CD4-positive, alpha-beta T cell treated with Interferon alpha-2 for 1 hour (primary cell): ENCODE measurements at places on chromosomes 2 and 18.
A peak's percentile ranks its signal among the peaks of the same experiment; 100 is the strongest.

- DNase-seq = no peak
Observed at GRCh38 chr2:225156853-225157451, 114.7 kb upstream of the DOCK10 start.

DNA sequence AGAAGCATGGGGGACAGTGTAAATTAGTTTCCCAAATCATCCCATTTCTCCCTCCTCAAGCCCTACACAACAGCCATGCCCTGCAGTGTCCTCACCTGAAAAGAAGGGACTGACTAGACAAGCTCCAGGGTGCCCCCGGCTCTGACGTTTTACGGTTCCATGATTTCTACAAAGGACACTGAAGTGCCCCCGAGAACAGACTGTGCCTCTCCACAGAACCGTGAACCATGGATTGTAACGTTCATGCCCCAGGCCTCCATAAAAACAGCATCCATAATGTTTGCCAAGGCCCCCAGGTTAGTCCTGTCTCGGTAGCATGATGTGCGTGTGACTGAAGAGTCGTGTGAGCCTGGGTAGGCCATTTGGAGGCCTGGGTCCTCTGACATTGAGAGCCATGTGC lies 7.0 kb upstream of the ACOXL start:
- no peak for DNase-seq

GRCh38 chr2:66173645-66174044 lies 261.3 kb upstream of the MEIS1 start:
- DNase-seq = no peak

GRCh38 chr2:187988348-187988747 lies 303.3 kb upstream of the GULP1 start:
- DNase-seq = no peak

- no peak for DNase-seq
Observed at GRCh38 chr2:4101936-4102335, 398.6 kb downstream of the DCDC2C start.

DNA sequence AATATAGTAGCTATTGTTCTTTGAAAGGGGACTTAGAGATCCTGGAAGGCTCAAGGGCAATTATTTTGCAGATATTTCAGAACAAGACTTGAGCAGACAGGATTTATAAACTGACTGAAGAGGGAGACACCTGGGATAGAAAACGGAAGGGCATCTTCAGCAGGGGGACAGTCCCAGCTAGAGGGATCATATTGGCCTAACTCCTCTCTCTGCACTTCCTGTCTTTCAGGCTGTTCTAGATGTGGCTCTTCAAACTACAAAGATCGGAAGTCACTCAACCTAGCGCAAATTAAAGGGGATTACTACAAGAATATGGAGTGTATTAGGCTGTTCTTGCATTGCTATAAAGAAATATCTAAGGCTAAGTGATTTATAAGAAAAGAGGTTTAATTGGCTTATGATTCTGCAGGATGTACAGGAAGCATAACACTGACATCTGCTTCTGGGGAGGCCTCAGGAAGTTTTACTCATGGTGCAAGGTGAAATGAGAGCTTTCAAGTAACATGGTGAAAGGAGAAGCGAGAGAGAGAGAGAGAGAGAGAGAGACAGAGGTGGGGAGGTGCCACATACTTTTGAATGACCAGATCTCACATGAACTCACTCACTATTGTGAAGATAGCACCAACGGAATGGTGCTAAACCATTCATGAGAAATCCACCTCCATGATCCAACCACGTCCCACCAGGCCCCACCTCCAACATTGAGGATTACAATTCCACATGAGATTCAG lies 5.3 kb upstream of the CTIF start:
- DNase-seq = no peak

DNA sequence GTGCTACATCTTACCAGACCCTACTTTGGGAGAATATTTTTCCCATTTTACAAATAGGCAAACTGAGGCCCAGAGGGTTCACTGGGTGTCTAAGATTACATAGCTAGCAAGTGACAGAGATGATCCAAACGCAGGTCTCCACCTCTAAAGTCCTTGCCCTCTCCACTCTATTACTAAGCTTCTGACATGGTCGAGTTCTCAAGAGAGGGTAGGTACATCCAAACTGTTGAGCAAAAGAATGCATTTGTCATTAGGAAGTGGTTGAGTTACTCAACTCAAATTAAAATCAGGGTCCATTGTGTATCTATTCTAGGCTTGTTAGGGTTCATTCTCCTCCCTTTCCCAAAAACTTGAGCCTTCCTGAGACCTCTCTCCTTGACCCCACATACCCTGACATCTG lies 680.6 kb upstream of the FANCL start:
- DNase-seq = no peak

GRCh38 chr2:233312874-233313273 lies 5.3 kb downstream of the SAG start:
- DNase-seq = no peak

DNA sequence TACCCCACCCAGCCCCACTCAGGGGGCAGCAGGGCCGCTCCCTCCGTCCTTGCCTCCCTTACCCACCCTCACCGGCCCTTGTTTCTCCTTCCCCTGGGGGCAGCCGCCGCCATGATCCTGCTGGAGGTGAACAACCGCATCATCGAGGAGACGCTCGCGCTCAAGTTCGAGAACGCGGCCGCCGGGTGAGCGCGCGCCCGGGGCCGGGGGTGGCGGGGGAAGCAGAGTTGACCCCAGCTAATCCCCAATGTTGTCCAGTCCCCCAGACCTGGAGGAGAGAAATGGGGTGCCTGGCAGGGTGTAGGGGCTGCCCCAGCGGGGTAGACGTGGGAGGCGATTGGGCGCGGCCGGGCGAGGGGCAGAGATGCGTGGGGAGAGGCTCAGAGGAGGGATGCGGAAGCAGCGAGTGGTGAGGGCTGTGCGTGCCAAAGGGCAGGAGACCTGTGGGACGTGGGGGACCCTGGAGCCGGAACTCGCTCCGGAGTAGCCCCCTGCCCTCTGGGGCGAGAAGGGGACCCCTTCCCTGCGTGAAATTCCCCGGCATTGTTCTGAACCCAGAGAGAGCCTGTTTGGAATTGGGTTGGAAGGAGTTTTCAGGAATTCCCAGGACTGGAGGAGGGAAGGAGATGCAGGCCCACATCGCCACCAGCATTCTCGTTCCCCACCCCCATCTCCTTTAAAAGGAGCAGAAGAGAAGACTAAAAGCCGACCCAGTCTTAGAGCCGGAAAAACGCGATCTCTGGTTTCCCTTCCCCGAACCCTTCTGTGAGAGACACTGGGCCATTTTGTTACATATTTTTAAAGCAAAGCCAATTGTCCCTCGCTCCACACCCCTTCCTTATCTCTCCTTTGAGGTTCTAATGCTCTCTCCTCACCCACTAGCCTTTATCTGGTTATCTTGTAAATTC lies 625 bp downstream of the ARPC2 start:
- DNase-seq = peak; percentile 64

DNA sequence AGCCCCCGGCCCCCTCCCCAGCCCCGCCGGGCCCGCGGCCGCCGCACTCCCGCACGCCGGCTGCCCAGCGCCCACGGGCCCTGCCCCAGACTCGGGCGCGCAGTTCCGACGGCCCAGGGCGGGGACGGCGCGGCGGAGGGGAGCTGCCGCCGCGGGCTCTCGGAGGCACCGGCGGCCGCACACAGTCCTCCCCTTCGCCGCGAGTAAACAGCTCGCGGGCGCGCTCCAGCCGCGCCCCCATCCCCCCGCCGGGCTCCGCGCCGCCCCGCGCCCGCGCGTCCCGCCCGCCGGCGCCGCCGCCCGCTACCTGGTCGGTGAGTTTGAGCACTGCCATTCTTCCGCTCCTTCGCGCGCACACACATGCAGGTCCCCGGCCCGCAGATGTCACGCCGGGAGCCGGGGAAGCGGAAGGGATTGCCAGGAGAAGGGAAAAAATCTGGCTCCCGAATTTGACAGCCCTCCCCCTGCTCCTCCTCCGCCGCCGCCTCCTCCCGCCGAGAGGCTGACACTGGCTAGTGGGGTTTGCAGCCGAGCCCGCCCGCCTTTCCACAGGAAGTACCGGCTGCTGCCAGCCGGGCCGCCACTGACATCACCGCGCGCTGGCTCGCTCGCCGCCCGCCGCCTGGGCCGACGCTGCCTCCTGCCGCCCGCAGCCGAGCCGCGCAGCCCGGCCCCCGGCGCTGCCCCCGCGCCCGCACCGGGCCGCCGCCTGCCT lies at the start of gene ANKRD44:
Gene ANKRD44, minus strand, starts transcription at position 510 of the 715 bp plus-strand sequence. Its CDS starts 176 bp downstream, at position 334.
- DNase-seq = peak; percentile 89

GRCh38 chr2:127386764-127387654 lies 766 bp downstream of the MAP3K2 start:
- DNase-seq = peak; percentile 87

GRCh38 chr2:112480530-112481049 lies 1.4 kb upstream of the TTL start:
- DNase-seq = peak; percentile 40

GRCh38 chr2:26469092-26469710 lies 8.7 kb downstream of the OTOF start:
- DNase-seq = peak; percentile 55

GRCh38 chr18:293536-293935 lies 25.7 kb upstream of the THOC1 start:
- DNase-seq = no peak

DNA sequence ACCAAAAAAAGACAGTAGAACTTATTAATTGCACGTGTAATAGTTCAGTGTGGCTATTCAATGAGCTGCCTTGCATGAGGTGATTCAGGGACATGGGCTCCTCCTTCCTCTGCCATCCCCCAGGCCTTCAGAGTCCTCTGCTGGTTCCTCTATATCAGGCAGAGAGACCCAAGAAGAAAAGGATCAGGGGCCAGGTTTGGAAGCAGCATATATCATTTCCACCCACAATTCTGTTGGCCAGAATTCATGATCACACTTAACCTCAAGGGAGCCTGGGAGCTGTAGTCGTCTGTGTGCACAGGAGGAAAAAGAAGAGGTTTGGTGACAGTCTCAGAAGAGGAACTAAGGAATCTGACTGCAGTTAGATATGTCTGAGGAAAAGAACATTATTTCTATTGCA lies 114.0 kb upstream of the GLS start:
- DNase-seq = no peak

- DNase-seq = no peak
Observed at GRCh38 chr2:240257940-240258580, 117.6 kb upstream of the OTOS start.

- DNase-seq = no peak
Observed at GRCh38 chr18:29874519-29875098, 1167.9 kb downstream of the DSC3 start.

DNA sequence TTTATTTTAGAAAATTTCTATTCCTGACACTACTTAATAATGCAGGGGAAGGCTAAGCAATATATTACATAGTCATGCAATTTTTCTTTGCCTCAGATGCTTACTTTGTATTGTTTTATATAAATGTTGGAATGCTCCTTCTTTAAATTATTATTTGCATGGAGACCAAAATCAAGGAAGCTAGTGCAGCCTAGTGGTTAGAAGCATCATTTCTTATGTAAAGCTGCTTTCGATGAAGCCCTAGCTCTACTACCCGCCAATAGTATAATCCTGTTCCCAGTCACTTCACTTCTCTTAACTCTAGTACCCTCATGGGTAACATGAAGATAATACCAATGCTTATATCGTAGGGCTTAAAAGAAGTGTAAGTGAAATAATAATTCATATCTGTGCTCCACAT lies 198.9 kb downstream of the LRATD1 start:
- no peak for DNase-seq

GRCh38 chr2:69836316-69836715 lies 6.9 kb downstream of the GMCL1 start:
- peak; percentile 2 for DNase-seq

- no peak for DNase-seq
Observed at GRCh38 chr2:204255071-204255470, 290.2 kb upstream of the PARD3B start.

DNA sequence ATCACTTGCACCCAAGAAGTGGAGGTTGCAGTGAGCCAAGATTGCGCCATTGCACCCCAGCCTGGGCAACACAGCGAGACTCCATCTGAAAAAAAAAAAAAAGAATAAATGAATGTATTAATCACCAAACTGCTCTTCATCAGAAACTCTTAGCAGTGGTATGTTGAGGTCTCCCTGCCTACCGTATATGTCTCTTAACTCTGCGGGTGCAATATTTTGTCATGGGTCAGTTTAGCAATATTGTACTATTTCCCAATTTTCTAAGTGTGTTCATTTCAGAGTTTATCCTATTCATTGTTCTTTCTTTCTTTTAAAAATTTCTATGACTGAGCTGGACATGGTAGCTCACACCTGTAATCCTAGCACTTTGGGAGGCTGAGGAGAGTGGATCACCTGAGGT lies 37.9 kb upstream of the MAP4K3 start:
- no peak for DNase-seq

GRCh38 chr2:37982847-37983246 lies 57.8 kb downstream of the RMDN2 start:
- no peak for DNase-seq

DNA sequence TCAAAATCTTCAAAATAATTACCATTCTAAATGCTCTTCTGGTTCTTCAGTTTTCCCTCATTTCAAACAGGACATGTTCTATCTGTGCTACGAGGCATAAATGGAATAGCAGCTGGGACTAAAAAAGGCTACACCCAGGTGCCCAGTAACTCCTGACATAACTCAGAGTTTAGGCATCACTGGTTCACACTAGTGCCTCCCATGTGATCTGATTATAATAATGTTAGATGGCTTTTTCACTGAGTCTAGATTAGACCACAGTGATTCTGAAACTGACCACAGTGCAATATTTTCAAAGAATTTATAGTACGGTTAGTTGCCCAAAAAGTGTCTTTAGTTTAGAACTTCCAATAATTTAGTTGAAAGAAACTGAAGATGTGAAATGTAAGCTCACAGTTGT lies 123.3 kb downstream of the CCBE1 start:
- DNase-seq = no peak

- DNase-seq = no peak
Observed at GRCh38 chr2:107811411-107811810, 15.3 kb upstream of the RGPD4 start.

GRCh38 chr2:173195100-173195499 lies 119.5 kb downstream of the MAP3K20 start:
- no peak for DNase-seq

DNA sequence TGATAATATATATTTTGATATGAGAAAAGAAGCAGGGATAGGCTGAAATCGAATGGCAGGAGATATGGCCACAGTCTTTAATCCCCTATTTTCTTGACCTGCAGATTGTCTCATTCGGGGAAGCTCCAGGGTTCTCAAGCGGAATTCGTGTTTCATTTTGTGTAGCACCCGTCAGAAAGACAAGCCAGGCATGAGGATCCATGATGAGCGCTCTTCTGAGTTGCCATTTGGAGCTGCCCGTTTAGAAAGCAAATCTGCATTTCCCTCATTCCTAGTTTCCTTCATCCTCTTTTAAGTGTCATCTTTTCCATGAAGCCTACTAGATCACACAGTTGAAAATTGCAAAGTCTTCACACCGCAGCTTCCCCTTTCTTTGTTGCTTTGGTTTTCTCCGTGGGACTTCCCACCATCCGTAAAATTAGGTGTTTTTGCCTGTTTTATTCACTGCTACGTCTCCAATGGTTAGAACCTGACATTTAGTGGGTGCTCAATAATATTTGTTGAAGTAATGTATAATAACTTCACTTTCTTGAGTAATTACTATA lies 16.9 kb downstream of the HNMT start:
- no peak for DNase-seq

DNA sequence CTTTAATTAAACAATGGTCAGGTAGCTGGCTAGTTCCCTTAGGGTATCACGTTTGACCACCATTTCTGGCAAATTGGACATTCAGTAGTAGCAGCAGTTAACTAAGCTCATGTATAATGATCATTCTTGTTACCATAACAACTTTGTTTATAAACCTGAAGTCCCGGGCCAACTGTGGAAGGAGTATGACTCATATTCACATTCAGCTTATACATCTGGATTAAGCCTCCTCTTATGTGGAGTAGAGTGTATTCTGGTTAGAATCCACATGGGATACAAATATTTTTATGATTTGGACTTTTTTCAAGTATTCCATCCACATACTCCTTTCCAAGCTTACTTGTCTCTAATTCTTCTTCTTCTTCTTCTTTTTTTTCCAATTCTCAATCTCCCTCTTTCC lies 70.3 kb upstream of the ZSWIM2 start:
- DNase-seq = no peak
